ENCODE measurements at places on chromosomes 13 and 19. TPM values are rescaled to one million over a fixed set of nuclear protein-coding genes. Genes with fewer than 3 reads are reported as not detected.

Gene ZNF587
- 19.4 TPM for total RNA-seq

Gene ICAM5
- total RNA-seq, result 2.5 TPM

Gene IGLON5
- not detected for total RNA-seq

Gene SULT2A1
- total RNA-seq, result not detected

Gene LRFN3
- total RNA-seq, result 9.9 TPM

Gene PDX1
- total RNA-seq, result not detected

Gene USP12
- total RNA-seq, result 21.1 TPM

Gene ZNF486
- total RNA-seq, result 9.6 TPM

Gene TJP3
- not detected for total RNA-seq

Gene GNA15
- total RNA-seq, result 114 TPM

Gene HIF3A
- total RNA-seq, result 0.17 TPM

Gene CEACAM6
- 0.04 TPM for total RNA-seq

Gene GPR12
- total RNA-seq, result not detected

Gene ABHD8
- total RNA-seq, result 12.6 TPM

Gene CEBPA
- total RNA-seq, result 1.4 TPM

Gene FOXA3
- 0.04 TPM for total RNA-seq

Gene PAF1
- 54.8 TPM for total RNA-seq

Gene CGB1
- not detected for total RNA-seq

Gene PNMA8B
- 0.07 TPM for total RNA-seq

Gene WDR87
- not detected for total RNA-seq

Gene ERICH6B
- total RNA-seq, result not detected

Gene NPAS1
- total RNA-seq, result 0.44 TPM

Gene FLT1
- total RNA-seq, result not detected

Gene METTL21C
- not detected for total RNA-seq

Gene CRB3
- total RNA-seq, result 14.9 TPM

Gene TMEM221
- total RNA-seq, result 0.11 TPM

Gene SMIM44
- not detected for total RNA-seq

Gene KLK5
- 103 TPM for total RNA-seq

Gene NCCRP1
- total RNA-seq, result 0.48 TPM

Gene SELENOV
- not detected for total RNA-seq

Gene ODAD3
- total RNA-seq, result 0.51 TPM

Gene IQCN
- total RNA-seq, result 0.04 TPM

Gene CYP4F2
- total RNA-seq, result not detected

Gene SLITRK1
- not detected for total RNA-seq

Gene SBSN
- total RNA-seq, result 4.8 TPM

Gene MYO9B
- total RNA-seq, result 48.6 TPM

Gene LRRC63
- total RNA-seq, result not detected

Gene SIGLEC12
- total RNA-seq, result not detected

Gene CRX
- not detected for total RNA-seq

Gene PGLYRP2
- not detected for total RNA-seq

Gene ZNF808
- 9.4 TPM for total RNA-seq

Gene CDC34
- 81.4 TPM for total RNA-seq

Gene C5AR1
- 0.04 TPM for total RNA-seq

Gene KLK12
- total RNA-seq, result not detected

Gene PPFIA3
- 9.9 TPM for total RNA-seq

Gene GIPC3
- not detected for total RNA-seq

Gene PDCD5
- total RNA-seq, result 247 TPM

Gene SWSAP1
- 2.6 TPM for total RNA-seq

Gene CDC42EP5
- 32.1 TPM for total RNA-seq

Gene CD70
- 0.85 TPM for total RNA-seq

Gene CALR3
- not detected for total RNA-seq

Gene PROZ
- not detected for total RNA-seq

Gene POU2F2
- total RNA-seq, result 37.3 TPM
